ENCODE measurements at places on chromosomes 2 and 18.

GRCh38 chr2:135563793-135564192 is 32.5 kb downstream of the R3HDM1 start:
- peak; percentile 41 for DNase-seq

- no peak for DNase-seq
Measured at GRCh38 chr2:230690439-230690838, 22.2 kb upstream of the CAB39 start.

DNA sequence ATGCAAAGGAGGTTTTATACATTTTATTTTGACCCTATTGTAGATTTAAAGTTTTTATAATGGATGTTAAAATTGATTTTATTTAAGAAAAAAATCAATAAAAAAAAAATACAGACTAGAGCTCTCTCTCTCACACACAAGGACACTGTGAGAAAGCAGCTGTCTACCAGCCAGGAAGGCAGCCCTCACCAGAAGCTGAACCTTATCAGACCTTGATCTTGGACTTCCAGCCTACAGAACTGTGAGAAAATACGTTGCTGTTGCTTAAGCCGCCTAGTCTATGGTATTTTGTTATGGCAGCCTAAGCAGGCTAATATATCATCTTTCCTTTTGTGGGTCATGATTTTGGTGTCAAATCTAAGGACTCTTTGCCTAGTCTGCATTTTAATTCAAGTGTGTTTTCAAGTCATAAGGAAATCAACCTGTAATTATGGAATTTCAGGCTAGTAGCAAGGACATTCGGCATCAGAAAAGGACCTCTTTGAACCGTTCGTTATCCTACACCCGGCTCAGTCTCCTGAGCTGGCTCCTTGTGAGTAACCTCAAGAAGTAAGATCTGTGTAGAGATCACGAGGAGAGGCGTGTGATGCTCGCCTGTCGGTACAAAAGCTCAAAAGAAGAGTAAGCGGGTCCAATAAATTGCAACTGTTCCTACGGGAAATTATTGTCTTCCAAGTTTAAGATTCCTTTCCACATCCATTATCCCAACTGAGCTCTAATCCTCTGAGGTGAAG is 98.2 kb downstream of the PDCL3 start:
- no peak for DNase-seq

GRCh38 chr2:186060744-186061440 is 322.3 kb downstream of the FSIP2 start:
- no peak for DNase-seq

- DNase-seq, result peak; percentile 23
Measured at GRCh38 chr18:49344096-49344495, 116.3 kb downstream of the DYM start.

GRCh38 chr18:21958707-21959450 is 210.5 kb upstream of the GATA6 start:
- no peak for DNase-seq

- peak; percentile 88 for DNase-seq
Measured at GRCh38 chr2:237434866-237435311, 20.9 kb upstream of the COL6A3 start.
